ENCODE measurements at places on chromosomes 3 and 15.

DNA sequence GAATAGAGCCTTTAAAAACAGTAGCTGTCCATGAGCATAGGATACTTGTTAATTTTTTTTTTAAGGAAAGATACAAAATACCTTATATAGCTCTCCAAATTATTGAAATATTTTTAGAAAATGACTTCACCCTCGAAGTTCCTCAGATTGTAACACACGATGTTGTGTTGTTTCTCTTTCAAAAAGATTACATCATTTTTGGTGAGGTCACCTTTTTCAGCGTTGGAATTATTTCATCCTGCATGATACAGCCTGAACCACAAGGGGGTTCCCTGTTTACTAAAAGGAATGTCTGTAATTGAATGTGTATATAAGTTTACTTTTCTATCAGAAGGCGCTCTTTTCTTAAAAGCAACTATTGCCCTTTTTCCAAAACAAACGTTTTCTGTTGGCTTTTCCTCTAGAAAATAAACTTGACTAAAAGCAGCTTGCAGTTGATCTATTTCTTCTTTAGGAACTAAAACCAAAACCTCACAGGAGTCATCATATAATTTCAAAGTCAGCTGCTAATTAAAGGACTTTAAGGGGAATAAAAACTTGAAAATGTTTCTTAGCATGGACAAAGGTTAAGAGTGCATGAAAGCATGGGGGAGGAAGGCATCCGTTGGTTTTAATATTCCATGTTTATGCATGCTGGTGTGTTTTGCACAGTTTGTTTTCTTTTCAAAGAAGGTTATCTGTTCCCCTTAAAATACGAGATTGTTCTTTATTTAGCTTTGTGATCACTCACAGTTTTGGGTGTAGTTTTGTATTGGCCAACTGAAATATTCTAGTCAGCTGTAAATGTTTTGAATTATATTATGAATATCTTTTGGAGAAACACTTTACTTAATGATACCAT lies 29.4 kb downstream of the LYSMD4 start:
- DNase-seq, result no peak

DNA sequence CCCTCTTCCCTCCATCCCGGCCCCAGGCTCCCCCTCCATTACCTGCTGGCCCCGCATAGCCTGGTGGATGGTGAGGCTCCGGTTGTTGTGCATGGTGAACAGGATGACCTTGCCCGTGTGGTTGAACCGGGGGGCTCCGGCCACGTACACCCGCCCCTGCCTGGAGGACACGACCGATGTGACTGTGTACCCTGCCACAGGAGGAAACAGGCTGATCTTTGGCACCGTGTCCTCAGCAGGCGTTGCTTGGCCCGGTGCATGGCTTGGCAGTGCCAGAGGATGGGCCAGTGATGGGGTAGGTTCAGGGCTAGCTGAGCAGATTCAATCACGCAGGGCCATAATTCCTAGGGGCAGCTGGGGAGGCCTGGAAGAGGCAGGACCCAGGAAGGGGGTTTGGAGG lies 58.1 kb downstream of the FEM1B start:
- DNase-seq, result no peak

- no peak for DNase-seq
These were observed 8.3 kb downstream of the ISLR2 start for GRCh38 chr15:74138642-74139041.

DNA sequence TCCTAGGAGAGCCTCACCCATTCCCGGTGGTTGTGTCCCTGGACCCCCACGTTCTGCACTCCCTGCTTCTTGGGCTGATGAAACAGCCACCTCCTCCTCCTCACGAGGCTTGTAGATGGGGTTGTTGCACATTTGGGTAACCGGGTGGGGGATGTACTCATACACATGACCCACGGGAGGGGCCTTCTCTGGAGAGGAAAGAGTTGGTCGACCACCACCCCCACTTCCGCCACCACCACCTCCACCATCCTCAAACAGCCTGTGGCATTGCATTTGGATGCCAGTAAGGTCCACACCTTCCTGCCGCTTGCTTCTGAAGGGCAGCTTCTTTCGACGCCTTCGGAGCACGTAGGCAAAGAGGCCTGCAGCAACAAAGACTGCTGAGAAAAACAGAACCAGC lies 7.7 kb downstream of the SLITRK3 start:
- no peak for DNase-seq

DNA sequence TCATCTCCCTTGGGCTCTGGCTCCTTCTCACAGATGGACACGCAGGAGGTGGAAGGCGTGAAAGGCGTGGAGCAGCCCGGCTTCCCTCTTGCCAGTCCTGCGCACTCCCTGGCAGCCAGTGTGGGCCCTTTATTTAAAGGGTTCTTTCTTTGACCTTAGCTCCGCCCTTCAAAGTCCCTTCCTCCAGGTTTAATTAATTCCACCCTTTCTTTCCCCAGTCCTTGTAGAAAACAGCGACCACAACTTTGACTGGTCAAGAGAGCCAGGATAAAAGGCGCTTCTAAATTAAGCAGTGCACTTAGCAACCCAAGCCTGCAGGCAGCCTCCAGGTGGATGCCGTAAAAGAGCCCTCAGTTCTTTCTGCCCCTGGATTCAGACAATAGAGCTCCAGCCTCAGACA lies at the start of gene HDC:
Gene HDC, minus strand, starts transcription at position 107 of the 400 bp plus-strand sequence. Its CDS starts 103 bp downstream, at position 4.
- no peak for DNase-seq

DNA sequence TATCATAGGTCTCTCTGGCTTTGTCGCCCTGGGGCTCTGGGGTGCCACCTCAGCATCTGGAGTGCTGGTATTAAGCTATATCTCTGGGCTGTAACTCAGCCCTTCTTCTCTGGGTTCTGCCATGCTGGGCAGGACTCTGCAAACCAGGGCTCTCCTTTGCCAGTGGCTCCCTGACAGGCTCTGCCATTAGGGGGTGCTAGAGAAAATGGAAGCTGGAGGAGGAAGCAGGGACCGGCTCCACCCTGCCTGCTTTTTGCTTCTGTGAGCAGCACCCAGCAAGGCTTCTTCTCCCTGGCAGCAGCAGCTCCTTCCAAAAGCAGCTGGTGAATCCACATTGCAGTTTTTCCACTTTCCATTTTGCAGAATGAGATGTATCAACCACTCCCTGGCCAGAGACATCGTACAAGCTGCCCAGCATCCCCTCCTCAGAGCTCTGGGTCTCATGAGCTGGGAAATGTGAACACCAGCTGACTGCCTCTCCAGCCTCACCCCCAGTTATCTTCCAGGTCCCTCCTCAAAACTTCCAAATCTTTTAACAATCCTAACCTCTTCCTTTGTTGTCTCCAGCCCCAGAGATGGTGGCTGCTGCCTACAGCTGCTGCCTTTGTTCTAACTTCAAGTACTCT lies 165.0 kb downstream of the ABHD5 start:
- DNase-seq, result peak; percentile 74

- DNase-seq, result no peak
These were observed 101.8 kb downstream of the SNRK start for GRCh38 chr3:43388175-43388574.

All from thyroid gland (tissue), 4 donors.